ENCODE measurements at places on chromosomes 7 and 10.
A peak's percentile ranks its signal among the peaks of the same experiment; 100 is the strongest.

DNA sequence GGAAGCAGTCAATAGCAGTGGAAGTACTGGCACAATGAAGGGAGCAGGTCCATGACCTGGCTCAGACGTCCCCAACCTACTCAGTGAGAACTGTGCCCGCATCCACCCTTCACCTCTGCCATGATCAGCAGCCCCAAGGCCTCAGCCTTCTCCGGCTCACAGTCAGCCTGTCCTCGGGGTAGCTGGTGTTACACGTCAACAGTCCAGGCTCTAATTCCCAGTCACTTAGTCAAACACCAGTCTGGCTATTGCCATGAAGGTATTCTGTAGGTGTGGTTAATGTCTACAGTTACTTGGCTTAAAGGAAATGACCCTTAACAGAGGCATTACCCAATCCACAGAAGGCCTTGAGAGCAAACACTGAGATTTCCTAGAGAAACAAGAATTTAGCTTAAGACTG lies 49.1 kb downstream of the GRB10 start:
- no peak for DNase-seq

DNA sequence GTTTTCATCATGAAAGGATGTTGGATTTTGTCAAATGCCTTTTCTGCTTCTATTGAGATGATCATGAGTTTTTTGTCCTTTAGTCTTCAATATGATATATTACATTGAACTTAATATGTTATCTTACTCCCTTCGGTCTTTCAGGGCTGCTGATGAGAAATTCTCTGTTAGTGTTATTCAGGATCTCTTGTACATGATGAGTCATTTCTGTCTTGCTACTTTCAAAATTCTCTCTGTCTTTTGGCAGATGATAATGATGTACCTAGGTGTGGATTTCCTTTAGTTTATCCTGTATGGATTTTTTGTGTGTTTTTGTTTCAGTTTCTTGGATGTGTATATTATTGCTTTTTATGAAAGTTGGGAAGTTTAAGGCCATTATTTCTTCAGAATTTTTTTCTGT lies 320.9 kb upstream of the NPSR1 start:
- DNase-seq: no peak

- no peak for DNase-seq
These were observed 27.1 kb downstream of the ATXN7L1 start for GRCh38 chr7:105849122-105849855.

DNA sequence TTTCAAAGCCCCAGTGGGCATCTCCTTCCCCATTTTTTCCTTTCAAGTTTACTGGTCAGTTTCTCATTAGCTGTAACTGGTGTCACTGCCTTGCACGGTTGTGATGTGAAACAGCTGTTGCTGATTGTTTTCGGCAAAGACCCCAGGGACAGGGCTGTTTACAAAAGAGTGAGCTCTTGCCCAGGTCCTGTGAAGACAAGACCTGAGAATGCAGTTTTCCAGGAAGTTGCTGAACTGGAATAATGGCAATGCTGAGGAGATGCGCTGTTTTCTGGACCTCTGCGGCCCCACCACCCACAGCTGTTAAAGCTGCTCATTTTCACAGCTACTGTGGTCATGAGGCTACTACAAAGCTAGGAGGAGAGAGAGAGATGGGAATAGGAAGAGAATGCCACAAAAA lies 116.6 kb upstream of the RSU1 start:
- no peak for DNase-seq

DNA sequence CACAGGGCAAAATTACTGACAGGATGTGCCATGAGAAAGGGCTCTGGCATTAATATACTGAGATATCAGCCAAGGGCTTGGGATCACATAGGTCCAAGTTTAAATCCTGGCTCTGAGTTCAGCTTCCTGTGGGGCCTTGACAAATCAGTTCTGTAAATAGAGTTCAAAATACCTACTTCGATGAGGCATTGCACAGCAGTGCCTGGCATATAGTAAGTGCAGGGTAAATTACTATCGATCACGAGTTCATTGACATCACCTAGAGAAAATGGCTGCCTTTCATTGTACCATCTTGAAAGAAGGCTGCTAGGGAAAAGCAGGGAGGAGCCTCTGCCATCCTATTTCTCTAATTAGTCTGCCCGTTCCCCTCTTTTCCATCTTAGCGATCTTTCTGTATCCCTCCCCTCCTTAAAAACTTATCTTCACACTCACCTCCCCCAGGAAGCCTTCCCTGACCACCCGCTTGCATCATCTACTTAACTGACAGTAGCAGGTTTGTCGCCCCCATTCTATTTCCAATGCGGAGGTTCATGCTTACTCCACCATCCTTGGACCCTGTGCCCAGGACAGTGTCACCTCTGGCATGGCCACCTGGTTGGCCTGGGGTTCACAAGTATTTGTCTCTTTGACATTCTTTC lies 124.5 kb downstream of the C10orf105 start:
- DNase-seq: no peak

DNA sequence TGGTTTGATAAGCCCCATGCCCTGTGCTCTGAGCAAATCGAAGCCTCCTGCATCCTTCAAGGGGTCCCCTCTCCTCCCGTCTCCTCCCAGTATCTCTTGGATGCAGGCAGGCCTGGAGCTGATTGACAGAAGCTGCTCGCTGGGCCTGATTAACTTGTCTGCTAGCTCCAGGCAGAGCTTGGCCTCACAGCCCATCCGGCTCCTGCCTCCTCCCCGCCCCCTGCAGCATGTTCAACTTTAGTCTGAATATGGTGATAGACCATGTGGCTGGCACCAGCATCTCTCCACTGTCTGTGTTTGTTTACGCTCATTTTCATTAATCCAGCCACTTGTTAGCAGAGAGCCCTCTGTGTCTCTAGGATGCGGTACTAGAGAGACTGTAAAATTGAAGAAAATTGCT lies 432.2 kb downstream of the DPP6 start:
- DNase-seq: no peak

DNA sequence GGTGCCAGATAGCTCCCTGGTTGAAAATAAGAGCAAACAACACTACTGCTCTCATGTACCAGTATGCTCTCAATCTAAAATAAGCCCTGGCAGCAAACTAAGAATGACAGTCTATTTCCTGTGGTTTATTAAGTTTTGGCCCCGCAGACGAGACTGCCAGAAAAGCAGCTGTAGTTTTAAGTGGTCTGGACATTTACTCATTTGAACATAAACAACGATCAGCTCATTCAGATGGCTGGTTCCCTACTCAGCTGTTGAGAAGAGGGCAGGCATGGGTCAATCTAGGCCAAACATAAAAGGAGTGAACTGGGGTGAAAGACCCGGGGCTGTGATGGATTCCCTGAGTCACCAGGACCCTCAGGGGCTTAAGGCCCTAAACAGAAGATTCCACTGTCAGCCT lies 4.5 kb downstream of the TRIL start:
- peak; percentile 59 for DNase-seq

GRCh38 chr7:140402178-140402835 lies 1.6 kb upstream of the RAB19 start:
- DNase-seq: peak; percentile 57

DNA sequence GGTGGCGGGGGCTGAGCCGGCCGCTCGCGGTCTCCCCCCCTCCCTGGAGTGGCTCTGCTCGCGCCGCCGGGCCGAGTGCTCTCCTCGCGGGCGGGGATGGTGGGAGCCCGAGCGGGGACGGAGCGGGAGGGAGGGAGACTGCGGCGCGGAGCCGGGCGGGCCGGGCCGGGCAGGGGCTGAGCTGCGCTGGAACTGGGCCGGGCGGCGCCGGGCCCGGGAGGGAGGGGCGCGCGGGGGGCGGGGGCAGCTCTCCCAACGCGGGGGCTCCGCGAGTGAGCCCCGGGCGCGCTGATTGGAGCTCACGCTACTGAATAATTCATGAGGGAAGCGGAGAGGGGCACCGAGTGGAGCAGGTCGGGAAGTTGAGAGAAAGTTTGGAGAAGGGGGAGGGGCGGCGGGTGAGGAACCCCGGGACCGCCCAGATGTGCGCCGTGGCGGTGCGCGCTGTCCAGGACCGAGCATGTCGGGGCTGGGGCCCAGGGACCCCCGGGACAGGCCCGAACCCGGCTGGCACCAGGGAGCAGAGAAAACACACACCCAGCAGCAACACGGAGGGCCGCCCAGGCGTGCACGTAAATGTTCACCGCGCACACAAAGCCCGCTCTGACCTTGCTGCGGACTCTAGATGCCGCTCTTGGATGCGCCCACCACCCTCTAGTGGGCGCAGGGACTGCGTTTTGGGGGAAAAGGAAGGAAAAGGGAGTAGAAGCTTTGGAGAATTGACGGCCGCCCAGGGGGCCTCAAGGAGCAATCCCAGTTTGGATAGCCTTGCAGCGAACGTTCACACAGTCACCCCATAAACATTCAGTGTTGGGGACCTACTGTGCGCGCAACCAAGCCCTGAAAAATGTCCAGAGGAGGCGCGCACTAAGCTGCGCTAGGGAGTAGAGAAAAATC lies at the start of gene EPHB4:
TSS of gene EPHB4 (minus strand) at position 194 of the 897 bp plus-strand sequence. CDS start 493 bp downstream, outside the sequence.
- peak; percentile 93 for DNase-seq

DNA sequence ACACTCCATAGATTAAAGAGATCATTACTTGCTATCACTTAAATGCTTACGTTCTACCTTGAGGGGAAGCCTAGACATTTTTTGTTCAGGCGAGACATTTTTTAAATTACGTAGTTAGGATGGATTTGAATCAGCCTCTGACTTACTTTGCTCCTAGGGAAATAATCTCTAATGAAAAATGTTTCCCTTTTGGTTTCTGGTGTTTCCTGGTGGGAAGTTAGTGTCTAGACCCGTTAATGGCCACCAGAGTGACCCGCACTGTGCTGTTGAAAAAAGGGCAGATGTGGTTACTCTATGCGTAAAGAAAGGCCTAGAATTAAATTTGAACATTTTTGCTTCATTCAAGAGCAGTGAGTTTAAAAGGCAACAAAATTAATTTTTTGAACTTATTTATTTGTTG lies 3.8 kb downstream of the ZNF365 start:
- DNase-seq: no peak

Measured in fibroblast of skin of right quadriceps (primary cell).